Umbilical cord (tissue), 2 donors: ENCODE measurements at places on chromosomes 11 and 22. TPM values are rescaled to one million over a fixed set of nuclear protein-coding genes. Genes with fewer than 3 reads are reported as not detected.

The RASSF10 gene
- total RNA-seq: 2.6 TPM

The CFAP68 gene
- total RNA-seq: 35.2 TPM

The RFPL3 gene
- 0.48 TPM for total RNA-seq

The CHEK2 gene
- total RNA-seq: 92.2 TPM
